NCI-H226 (cell line): ENCODE measurements at places on chromosomes 2 and 18.

DNA sequence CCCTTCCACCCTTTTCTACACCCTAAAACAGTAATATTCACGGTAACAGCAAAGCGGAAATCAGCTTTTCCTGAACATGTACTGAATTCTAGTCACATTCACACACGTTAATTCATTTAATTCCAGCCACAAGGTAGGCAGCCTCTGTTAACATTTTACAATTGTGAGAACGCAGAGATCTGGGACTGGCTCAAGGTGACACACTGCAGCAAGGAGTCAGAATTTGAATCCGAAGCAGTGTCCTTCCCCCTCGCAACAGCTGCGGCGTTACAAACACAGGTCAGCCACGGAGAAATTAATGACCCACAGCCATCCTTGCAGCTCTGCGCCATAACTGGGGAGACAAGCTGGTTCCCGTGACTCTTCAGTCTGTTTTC, 818 bp upstream of the SLC20A1 start:
- DNase-seq = no peak

- no peak for DNase-seq
Measured at GRCh38 chr2:238162846-238163441, 4.2 kb downstream of the ERFE start.

- no peak for DNase-seq
Measured at GRCh38 chr2:223526106-223526505, 76.1 kb downstream of the SCG2 start.

DNA sequence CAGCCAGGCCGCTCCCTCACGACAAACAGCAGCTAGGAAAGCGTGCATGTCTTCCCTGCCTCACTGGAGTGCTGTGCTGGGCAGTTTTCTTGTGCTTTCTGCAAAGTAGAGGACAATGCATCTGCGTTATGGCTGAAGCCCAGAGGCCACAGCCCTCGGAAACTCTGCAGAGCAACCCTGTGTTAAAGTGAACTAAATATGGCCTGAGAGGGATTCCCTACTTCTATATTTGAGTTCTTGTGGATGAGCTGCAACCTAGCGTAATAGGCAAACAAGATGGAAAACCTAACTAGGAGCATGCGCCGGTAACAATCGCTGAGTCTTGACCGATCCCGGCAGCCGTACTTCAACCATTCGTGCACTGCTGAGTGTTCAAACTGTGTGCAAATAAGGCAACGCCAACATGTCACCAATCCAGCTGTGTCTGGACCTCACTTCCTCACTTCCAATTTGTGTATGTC, 471.9 kb upstream of the HS6ST1 start:
- DNase-seq = no peak

DNA sequence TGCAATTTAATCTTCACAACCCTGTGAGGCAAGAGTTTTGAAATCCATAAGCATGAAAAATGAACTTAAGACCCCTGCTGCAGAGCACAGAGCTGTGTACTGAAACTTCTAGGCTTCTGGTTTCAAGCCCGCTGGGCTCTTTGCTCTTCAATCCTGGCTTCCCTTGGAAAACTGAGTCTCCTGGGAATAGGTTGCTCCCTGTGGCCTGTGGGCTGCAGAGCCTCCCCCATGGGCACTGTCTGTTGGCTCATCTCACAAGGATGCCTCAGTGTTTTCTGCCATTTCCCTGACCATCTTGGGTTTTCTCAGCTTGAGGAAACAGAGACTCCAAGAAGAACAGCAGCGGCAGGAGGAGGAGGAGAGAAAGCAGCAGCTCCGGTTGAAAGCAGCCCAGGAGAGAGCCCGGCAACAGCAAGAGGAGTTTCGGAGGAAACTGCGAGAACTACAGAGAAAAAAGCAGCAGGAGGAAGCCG, 44.5 kb downstream of the SUMO1 start:
- no peak for DNase-seq

DNA sequence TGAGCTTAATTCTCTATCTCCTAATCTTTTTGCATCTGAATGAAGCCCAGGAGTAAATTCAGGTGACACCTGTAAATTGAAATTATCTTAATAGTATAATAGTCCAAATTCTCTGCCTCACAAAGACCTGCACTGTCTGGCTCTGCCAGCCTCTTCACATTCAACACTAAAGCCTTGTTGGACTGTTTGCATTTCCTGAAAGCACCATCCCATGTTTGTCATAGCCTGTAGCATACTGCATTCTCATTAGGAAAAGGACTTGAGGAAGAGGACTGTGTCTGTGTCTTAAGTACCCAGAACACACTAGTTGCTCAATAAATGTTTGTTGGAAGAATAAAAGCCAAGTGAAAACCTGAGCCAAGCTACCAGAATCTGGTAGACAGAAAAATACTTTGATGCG, 42.9 kb upstream of the GRHL1 start:
- DNase-seq = no peak

DNA sequence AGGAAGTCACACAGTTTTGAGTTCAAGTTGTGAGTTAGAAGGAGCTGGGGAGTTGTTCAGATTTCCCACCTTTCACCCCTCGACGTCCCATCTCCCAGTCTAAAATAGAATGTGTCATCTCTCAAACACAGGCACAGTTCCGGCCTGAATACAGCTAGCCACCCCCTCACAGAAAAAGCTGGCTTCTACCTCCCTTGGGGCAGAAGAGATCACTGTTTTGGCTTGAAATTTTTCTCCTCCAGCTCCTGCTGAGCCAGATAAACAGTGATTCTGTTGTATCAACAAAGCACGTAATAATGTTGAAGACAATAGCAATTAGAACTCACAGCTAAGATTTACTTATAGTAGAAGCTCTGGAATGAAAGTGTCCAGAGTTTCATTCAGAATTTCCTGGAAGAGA, 74.7 kb downstream of the KIAA2012 start:
- DNase-seq = no peak

DNA sequence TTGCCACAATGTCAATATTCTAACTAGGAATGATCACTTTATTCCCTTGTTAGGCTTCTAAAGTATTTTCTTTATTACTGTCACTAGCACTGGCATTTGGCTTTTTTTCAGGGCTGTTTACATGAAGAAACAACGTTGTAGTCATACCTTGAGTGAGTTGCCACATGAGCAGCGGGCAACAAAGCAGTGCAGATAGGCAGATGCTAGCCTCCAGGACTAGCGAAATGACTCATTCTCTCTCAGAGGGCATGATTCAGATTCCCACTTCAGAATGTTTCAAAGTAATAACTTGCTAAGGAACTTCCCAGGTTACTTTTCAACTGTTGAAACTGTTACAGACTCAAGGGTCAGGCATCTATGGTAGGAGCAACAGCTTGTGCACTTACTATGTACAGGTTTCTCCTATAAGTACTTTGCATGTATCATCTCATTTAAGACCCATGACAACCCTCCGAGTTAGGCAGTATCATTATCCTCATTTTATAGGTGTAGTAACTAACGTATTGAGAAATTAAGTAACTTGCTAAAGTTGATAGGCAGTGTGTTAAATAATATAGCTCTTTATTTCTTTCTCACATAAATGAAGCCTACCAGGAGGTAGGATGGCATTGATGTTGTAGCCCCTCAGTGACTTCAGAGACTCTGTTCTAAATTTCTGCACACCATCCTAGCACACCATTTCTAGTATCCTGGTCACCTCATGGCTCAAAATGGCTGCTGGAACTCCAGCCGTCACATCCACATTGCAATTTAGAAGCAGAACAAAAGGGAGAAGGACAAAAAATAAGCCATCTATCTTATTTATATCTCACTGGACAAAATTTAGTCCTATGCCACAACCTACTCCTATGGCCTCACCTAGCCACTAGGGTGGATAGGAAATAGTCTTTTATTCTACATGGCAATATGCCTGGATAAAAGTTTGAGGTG, 83.3 kb downstream of the ICOS start:
- peak; percentile 74 for DNase-seq

DNA sequence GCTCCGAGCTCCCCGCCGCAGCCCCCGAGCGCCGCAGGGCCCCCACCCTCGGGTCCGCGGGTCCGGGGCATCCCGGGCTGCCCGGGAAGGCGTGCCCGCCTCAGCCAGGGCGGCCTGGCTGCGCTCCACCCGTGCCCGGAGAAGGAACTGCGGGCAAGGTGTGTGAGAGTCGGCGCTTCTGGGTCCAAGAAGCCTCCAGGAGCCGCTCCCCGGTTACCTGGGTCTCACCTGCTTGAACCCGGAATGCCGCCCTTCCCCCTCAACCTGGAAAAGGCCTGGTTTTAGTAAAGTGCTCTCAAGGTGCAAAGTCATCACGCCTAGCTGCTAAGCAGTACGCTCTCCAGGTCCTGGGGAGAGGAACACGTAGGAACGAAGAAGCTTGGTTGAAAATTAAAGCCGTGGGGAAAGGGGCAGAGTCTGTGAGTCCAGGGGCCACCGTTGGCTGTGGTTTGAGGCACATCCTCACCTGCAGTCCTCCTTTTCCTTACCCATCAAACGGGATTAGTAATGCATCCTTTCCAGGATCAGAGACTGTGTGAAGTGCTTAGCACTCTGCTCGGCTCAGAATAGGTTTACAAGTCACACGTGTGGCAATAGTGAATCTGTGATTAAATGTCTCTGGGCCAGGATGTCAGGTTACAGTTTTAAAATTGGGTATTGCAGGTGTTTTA, 1.2 kb downstream of the ASAP2 start:
- DNase-seq = no peak

GRCh38 chr18:35355140-35355618, 11.0 kb upstream of the ZNF24 start:
- peak; percentile 43 for DNase-seq

GRCh38 chr2:152432206-152432653, 97.3 kb downstream of the FMNL2 start:
- DNase-seq = peak; percentile 89

DNA sequence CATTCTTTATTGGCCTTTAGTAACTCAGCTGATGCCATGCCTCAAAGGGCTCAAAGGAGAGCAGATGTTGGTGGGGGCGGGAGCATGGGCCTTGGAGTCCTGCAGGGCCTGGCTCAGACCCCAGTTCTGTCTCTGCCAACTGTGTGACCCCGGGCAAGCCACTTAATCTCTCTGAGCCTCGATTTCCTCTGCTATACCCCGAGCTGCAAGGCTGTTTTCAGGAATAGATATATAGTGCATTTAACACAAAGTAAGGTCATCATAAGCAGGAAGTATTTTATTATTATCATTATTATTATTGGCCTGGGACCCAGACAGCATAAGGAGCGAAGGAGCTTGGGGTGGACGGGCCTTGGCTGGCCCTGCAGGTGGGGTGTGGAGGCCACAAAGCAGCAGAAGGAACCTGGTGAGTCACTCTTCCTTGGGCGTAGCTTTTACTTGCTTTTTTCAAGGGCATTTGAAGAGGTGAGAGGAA, 162.7 kb downstream of the INHBB start:
- DNase-seq = no peak

DNA sequence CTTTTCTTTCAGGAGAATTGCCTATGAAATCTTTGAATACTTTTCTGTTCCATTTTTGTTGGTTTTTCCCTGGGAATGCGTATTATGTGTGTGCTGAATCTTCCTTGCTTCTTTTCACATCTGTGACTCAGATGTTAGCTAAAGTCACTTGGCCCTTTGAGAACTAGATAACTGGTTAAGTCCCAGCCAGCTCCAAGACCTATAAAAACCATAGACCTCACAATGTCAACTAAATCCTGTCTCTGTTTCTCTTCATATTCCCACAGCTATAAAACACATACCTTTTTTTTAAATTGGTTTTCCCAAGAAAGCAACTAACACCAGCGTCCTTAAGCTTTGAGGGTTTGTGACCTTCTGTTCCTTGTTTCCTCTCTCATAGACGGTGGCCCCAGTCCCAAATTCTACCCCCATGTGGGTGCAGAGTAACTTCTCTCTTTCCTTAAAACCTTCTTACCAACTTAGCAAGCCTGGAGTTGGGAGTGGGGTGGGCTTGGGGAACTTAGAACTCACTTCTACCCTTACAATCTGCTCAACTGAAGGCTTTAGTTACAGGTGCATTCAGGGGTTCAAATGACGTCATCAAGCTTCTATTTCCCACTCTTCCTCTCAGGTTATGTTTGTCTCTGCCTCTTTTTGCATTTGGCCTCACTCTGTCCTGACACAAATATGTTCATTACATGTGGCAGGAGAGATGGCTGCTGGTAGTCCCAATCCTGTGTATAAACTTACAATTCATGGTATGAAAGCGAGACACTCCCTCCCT, 58.1 kb upstream of the TGIF1 start:
- DNase-seq = no peak

DNA sequence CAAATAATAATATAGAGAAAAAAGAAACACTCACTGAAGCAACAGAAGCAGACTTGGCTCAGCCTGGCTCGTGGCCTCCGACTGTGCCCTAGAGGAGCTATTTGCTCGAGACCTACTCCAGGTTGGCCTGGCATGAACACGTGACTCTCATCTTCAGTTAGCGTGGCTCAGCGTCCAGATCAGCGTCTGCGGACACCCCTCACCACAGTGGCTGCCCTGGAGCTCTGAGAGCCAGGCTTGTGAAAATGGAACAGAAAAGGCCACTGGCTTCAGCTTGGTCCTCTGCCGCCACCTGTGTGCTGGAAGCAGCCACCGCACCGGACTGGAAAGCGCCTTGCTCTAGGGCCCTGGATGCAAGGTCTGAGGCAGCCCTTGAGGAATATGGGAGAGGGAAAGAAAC, 1184.0 kb upstream of the GYPC start:
- no peak for DNase-seq

DNA sequence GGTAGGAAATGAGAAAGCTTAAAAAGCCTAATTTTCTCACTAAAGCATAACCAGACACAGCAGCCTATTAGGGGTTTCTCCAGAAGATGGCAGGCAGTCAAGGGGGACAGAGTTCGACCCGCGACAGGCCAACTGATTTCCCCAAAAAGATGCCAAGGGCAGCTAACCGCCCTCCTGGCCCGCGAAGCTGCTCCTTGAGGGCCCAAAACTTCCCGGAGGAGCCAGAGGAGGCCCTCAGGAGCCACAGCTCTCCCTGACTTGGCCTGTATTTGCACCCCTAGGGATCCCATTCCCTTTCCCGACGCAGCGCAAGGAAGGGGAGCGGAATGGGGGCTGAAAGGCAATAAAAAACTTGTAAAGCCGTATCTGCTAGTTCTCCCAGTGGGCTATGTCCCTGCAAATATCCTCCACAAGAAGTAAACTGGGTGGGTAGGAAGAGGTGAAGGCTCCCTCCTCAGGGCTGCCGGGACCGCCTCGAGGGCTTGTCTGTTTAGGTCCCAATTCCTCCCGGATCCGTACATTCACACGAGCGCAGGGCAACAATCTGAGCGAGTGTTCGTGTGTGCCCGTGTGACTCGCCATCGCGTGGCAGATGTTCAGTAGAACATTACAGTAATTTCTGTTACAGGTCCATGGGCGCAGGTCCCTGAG, 756 bp upstream of the NAGK start:
- no peak for DNase-seq

- DNase-seq = no peak
Measured at GRCh38 chr2:200367155-200367554, 60.7 kb downstream of the SPATS2L start.

GRCh38 chr2:118148809-118149208, 60.5 kb downstream of the INSIG2 start:
- no peak for DNase-seq
